ENCODE measurements at places on chromosomes 3 and 15. TPM values are rescaled to one million over a fixed set of nuclear protein-coding genes. Genes with fewer than 3 reads are reported as not detected.

EPHA6 gene
- not detected for total RNA-seq

TUSC7 gene
- total RNA-seq: not detected

SERPINI2 gene
- total RNA-seq: not detected

ST8SIA2 gene
- not detected for total RNA-seq

SLC38A3 gene
- 0.11 TPM for total RNA-seq

EAF2 gene
- 0.97 TPM for total RNA-seq

PLD1 gene
- total RNA-seq: 54.0 TPM

FOXB1 gene
- total RNA-seq: not detected

PRR20G gene
- not detected for total RNA-seq

GOLGA8T gene
- total RNA-seq: not detected

GATA2 gene
- total RNA-seq: 2.7 TPM

COLQ gene
- 0.97 TPM for total RNA-seq

CKMT1A gene
- total RNA-seq: not detected

OXTR gene
- 0.76 TPM for total RNA-seq

KBTBD13 gene
- total RNA-seq: not detected

FAM107A gene
- total RNA-seq: 0.13 TPM

FURIN gene
- total RNA-seq: 28.3 TPM

DLL4 gene
- total RNA-seq: 0.11 TPM

SOX14 gene
- total RNA-seq: not detected

VGLL3 gene
- total RNA-seq: 15.7 TPM

SMAD6 gene
- 86.9 TPM for total RNA-seq

REC114 gene
- total RNA-seq: not detected

SLC24A5 gene
- total RNA-seq: not detected

MUC20 gene
- 1.6 TPM for total RNA-seq

IL1RAP gene
- 22.1 TPM for total RNA-seq
